SW480 (cell line): ENCODE measurements at places on chromosomes 5 and 9.

- DNase-seq = no peak
Observed at GRCh38 chr5:66519626-66520025, 76.6 kb upstream of the MAST4 start.

- no peak for DNase-seq
Observed at GRCh38 chr5:160470437-160471361, 49.0 kb downstream of the PTTG1 start.

DNA sequence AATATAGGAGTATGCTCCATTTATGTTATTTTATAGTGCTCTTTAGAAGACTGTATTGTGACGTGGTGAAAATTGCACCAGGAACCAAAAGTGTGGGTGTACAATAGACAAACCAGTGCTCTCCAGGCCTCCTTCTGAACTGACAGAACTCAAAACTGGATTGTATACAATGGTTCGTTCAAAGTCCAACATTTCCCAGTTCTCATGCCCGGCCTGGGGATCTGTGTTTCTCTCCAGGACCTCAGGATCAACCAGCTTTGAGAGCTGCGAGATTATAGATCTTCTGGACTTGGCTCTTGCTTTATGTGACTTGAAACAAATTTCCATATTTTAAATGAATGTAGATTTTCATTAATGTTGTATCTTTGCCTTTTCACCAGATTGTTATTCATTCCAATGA is 60.8 kb upstream of the CER1 start:
- DNase-seq = no peak

DNA sequence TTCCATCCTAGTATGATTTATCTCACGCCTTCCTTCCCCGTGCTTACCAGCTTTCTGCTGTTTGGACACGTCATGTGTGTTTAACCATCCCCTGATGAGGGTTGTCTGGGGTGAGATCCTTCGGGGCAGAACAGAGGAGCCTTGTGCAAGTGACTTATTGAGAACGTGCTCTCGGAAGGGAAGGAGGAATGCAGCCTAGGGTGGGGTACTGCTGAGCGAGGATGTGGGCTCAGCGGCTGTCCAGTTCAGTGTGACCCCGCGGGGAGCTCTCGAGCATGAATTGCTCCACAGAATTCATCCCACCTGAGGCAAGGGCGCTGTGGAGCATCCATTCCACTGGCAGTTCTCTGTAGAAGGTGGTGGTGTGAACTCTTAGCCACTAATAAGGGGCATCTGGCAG is 4.0 kb downstream of the MYOZ3 start:
- no peak for DNase-seq

DNA sequence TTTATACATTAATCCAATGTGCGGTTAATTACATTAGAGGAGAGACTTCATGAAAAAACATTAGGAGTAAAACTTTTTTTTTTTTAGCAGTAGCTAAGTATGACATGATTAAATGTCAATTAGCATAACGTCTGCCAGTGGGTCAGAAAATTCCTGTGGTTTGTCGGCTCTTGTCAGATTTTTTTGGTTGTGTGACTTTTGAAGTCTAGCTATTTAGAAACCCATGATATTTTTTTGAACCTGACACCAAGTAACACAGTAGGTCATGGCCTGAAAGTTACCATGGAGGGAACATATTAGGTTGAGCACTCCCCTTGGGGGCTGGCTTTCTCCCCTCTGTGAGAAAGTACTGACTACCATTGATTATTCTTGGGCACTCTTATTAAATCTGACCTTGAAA is 84.8 kb upstream of the ALDH1A1 start:
- DNase-seq = peak; percentile 72

- no peak for DNase-seq
Observed at GRCh38 chr5:34685485-34686165, 29.5 kb downstream of the RAI14 start.

GRCh38 chr5:37064442-37064841 is 184.7 kb downstream of the CPLANE1 start:
- no peak for DNase-seq

DNA sequence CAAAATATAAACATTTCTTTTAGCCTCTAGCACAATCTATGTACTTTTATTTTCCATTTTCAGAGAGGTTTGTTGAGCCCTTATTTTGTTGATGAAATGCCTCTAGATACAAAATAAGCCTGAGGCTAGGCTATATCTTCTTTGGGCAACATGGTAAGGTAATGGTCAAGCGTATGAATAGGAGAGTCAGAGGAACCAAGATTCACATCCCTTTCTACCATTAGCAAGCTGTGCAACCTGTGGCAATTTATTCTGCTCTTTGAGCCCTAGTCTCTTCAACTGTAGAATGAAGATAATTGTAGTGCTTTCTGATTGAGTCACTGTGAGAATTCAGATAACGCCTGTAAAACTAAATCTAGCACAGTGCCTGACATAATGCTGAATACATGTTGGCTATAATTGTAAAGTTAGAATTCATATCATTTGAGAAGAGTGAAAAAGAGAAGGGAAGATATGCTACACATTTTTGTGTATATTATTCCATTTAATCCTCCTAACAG is 412.5 kb downstream of the CCDC171 start:
- no peak for DNase-seq

GRCh38 chr5:21152611-21153010 is 1164.6 kb upstream of the CDH18 start:
- DNase-seq = peak; percentile 85

DNA sequence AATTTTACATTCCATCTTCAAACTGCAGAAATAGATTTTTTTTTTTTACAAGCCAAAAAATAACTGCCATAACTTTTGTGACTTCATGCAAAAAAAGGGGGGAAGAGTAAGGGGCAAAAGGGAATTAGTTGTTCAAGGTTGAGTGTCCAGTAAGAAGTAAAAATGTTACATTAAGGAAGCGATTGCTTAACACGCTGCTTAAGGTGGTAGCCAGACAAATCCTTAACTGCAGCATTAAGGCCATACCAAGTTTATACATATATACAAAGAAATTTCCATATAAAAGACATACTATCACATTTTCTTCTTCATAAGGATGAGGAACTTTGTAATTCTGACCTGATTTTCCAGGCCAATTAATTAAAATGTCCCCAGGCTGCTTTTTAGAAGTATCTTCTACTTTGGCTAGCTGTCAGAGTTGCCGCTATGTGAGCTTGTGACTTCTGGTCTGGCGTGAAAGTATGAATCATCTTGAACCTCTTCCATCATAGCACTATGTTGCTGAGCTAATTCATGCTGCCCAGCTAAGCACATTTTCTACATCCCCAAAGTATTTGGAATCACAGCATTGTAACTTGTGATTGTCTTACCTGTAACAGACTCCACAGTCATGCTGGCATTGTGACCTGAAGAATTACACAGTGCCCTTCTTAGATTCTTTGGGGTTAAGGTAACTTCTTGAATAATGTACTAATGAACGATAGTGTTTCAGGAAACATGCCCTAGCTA is 40.0 kb downstream of the G3BP1 start:
- DNase-seq = no peak

GRCh38 chr5:150230842-150231241 is 41.0 kb downstream of the SLC6A7 start:
- no peak for DNase-seq

GRCh38 chr5:175842951-175843793 is 28.2 kb upstream of the CPLX2 start:
- peak; percentile 72 for DNase-seq

DNA sequence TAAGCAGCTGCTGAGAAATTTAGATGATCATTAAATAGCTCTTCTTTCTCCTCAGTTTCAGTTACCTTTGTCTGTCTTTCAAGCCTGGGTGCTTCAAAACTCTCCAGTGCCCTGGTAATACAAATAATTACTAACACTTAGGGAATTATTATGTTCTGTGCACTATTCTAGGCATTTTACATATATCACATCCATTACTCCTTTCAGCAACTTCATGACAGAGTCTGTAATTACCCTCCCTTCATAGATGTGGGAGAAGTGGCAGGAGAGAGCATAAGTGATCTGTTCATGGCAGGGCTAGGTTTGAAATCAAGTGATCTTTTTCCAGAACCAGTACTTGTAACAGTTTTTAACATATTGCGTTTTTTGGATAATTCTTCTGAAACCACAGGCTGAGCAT is 32.0 kb downstream of the MAN2A1 start:
- DNase-seq = no peak

DNA sequence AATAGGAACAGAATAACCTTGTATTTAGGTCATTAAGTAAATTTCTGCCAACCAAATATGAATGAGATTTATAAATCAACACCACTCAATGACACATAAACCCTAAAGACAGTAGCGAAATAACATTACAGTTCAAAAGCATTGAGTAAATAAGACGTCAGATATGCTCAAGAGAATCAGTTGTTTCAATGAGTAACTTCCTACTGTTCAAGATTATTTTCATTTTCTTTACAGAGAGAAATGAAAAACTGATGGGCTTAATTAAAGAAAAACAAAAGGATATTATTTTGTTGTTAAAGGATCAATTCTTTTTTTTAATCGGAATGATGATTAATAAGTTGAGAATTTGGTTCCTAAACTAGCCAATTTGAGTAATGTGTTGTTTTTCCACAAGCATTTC is 150.1 kb downstream of the BNC2 start:
- no peak for DNase-seq

DNA sequence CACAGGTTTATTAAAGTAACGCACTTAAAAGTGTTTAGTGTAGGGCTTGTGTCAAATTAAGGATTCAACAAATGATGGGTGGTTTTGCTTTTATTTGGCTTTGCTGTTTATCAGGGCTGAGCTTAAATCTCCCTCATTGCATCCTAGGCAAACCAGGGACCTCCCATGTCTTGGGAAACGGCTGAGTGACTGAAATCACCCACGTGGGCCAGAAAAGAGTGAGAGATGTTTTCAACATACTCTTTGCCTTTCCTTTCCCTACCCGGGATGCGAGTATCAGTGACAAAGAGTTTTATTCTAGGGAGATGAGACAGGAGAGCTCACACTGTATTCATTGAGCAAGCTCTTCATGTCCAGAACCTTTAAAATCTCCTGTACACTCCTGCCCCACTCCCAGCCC is 23.3 kb downstream of the KCNMB1 start:
- DNase-seq = no peak

GRCh38 chr5:119354537-119355243 is 1.1 kb upstream of the TNFAIP8 start:
- no peak for DNase-seq
